ENCODE measurements at places on chromosomes 5 and 9.
A peak's percentile ranks its signal among the peaks of the same experiment; 100 is the strongest.

DNA sequence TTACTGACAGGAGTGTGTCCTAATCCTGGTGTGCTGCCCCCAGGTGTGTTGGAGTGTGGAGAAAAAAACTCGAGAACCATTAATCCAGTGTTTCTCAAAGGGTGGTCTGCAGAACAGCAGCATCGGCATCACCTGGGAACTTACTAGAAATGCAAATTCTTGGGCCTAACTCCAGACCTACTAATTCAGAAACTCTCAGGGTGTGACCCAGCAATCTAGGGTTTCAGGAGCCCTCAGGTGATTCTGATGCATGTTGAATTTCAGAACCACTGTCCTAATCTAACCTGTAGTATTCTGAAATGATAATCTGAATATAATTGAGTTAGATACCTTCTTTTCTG is 30.0 kb upstream of the IL6ST start:
- no peak for DNase-seq

GRCh38 chr9:111381006-111381405 is 51.0 kb upstream of the OR2K2 start:
- no peak for DNase-seq

GRCh38 chr9:4155221-4156026 is 144.4 kb downstream of the GLIS3 start:
- DNase-seq, result no peak

- DNase-seq, result no peak
Measured at GRCh38 chr9:135187365-135187764, 99.9 kb downstream of the OLFM1 start.

- peak; percentile 81 for DNase-seq
Measured at GRCh38 chr5:97838214-97838613, 655.2 kb upstream of the RIOK2 start.

DNA sequence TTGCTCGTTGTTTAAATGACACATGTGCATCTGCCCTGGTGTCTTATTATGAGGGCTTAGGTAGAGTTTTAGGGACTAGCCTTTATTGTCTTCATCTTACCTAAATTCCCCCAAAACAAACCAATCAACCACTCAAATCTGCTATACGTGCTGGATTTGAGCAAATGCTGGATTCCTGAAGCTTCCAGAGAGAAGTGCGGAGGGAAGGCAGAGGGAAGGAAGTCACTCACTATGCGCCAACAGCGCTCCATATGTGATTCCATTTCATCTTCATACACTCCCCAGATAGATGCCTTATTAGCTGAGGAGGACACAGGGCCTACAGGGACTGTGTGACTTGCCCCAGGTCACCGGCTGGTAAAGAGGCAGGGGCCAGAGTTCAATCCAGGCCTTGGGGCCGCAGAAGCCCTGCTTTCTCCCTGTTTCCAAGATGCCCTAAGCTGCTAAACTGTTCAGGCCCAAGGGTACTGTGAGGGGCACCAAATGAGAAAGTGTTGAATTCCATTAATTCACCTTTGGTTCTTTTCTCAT is 63.5 kb downstream of the OTULIN start:
- DNase-seq, result no peak

DNA sequence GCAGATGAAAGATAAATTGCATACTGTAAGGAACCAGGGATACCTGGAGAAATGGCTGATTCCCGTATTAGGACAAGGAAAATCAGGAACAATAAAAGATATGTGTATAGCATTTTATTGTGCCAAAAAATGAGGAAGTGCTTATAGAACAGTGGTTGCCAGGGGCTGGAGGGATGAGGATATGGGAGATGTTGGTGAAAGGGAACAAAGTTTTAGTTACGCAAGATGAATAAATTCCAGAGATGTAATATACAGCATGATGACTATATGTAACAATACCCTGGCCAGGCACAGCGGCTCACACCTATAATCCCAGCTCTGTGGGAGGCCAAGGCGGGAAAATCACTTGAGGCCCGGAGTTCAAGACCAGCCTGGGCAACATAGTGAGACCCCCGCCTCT is 101.8 kb downstream of the CDK5RAP2 start:
- no peak for DNase-seq
